Cardiac muscle cell (in vitro differentiated cells and primary cell): ENCODE measurements at places on chromosomes 7 and 10.
A peak's percentile ranks its signal among the peaks of the same experiment; 100 is the strongest.

GRCh38 chr10:69731698-69732097, 70.0 kb upstream of the COL13A1 start:
- DNase-seq = no peak

DNA sequence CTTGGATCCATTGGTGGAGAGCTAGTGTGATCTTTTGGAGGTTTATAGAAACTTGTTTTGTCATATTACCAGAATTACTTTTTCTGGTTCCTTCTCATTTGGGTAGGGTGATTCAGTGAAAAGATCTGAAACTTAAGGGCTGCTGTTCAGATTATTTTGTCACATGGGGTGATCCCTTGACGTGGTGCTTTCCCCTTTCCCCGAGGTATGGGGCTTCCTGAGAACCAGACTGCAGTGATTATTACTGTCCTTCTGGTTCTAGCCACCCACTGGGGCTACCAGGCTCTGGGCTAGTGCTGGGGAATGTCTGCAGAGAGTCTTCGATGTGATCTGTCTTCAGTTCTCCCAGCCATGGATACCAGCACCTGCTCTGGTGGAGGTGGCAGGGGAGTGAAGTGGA, 1030.0 kb downstream of the GRM8 start:
- DNase-seq = no peak

DNA sequence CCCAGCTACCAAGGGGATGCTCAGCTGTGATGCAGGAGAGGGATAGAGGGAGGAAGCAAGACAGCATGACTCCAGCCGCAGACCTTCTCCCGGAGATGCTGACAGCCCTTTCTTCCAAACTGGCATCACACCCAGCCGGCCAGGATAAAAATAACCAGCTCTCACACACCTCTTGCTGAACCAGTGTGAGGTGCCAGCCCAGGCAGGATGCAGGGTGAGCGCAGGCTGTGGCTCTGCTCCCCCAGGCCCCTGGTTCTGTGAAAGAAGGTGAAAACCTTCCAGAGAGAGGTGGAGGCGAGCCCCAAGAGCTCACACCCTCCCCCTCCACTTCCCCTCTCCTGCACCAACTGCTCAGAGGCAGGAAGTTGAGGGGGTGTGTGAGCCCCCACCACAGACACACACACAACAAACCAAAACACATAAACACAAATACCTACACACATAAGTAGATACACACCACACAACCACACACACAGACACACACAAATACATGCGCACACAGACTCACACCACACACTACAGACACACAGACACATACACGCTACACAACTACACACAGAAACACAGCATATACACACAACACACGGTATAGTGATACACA, 4.0 kb downstream of the GPR15LG start:
- no peak for DNase-seq

GRCh38 chr7:152860310-152860709, 100.8 kb downstream of the ACTR3B start:
- DNase-seq = no peak

GRCh38 chr7:24882989-24883621, 96.9 kb downstream of the OSBPL3 start:
- DNase-seq = peak; percentile 84

DNA sequence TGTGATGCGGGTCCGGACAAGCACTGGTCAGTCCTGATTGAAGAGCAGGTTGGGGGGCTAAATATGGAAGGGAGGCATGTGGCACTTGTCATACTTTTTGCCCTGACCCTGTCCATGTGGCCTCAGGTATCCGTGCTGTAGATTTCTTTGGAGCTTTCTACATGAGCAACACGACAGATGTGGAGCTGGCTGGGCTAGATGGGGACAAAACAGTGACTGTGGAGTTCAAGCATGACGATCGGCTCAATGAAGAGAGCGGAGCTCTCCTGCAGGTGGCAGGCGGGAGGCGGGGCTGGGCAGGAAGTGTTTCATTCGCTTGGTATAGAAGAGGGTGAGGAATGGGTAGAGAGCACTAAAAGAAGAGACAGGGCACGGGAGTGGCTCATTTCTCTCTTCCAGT, 13.0 kb upstream of the CHCHD1 start:
- no peak for DNase-seq

DNA sequence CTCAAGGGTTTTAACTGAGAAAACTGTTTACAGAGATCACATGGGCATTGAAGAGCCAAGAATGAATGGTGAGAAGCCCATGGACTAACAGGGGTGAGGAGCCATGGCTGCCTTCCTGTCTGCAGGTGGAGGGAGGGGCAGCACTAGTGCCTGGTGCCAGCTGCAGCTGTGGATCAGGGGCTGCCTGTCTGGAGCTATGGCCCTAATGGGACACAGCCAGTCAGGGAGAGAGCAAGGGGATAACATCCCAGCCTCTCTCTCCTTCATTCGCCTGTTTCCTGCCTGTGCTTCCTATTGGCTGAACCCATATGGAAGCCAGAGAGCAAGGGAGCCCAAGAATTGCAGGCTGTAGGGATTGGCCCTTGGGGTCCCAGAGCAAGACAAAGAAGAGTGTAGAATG, 125.8 kb upstream of the GAD2 start:
- no peak for DNase-seq

DNA sequence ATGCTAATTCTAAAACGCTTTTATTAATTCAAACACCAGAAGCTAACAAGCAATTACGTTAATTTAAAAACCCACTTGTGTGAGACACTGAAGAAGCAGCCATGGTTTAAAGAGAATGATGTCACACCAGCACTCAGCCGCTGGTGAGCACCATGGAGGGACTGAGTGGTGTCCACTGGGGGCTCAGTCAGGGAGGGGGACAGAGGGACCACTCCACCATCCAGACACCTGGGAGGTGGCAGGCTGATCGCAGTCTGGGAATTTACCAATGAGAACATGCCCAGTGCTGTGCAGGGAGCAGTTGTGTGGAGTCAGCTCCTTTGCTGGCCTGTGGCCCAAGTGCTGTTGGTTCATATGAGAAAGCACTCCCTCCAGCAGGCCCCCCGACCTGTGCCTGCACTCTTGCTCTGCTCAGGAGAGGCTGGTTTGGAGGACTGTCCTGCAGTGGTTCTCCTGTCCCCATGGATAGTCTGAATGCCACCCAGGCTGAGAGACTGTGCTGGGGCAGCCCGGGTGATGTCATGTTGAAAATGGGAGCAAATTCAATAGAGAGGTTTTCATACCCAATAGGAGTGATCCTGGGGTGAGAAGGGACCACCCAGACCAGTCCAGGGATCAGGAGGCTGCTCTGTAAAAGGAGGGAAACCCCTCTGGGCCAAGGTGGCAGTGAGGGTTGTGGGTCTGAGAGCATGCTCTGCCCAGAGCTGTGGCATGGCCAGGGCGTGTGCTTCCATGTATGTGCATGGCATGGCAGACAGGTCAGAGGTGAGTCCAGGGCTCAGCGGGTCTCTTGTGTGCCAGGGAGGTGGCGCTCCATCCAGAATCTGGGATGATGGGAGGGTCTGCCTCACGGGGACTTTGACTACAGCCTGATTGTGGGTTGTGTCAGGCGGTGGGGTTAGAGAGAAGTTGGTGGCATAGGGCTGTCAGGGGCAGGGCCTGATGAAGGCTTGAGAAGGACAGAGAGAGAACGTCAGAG, 12.7 kb downstream of the ADCY1 start:
- no peak for DNase-seq

DNA sequence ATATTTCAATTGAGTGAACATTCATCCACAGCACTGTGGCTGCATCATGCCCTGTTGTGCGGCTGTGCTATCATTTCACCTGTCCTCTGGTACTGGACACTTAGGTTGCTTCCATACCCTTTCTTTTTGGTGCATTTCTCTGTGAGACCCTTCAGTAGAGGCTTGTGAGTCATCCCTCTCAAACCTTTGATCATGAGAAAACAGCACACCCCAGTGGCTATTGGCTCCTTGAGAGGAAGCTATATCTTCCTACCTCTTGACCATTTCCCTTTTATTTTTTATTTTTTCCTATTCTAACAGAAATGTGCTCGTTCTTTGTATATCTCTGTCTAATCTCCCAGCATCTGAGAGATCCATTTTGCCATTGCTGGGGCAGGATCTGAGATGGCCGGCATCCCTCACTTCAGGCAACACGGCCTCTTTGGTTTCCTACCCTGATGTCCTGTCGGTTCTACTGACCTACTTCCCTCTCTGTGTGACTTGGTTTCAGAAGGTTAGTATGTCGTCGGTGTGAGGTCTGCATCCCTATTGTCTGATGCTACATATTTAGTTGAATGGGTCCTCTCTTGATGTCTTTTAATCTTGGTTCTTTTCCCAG, 23.8 kb upstream of the PIK3AP1 start:
- peak; percentile 32 for DNase-seq

GRCh38 chr7:147199868-147200267, 1083.3 kb downstream of the CNTNAP2 start:
- DNase-seq = no peak

- DNase-seq = peak; percentile 74
These were observed 3.2 kb downstream of the ZNF316 start for GRCh38 chr7:6640246-6640721.

DNA sequence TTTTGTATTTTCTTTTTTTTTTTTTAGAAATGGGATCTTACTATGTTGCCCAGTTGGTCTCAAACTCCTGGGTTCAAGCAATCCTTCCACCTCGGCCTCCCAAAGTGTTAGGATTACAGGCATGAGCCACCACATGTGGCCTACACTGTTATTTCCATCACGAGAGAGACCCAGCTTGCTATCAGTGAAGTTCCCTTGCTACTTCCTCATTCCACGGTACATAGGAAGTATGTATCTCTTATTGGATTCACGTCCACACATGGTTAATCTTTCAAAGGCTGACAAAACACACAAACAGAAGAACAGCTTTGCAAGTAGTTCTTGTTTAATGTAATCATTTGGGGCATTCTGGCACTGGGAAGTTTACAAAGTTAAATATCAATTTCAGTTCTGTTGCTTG, 50.9 kb downstream of the DCLRE1A start:
- no peak for DNase-seq
